H9 (cell line): ENCODE measurements at places on chromosomes 16 and 17.

DNA sequence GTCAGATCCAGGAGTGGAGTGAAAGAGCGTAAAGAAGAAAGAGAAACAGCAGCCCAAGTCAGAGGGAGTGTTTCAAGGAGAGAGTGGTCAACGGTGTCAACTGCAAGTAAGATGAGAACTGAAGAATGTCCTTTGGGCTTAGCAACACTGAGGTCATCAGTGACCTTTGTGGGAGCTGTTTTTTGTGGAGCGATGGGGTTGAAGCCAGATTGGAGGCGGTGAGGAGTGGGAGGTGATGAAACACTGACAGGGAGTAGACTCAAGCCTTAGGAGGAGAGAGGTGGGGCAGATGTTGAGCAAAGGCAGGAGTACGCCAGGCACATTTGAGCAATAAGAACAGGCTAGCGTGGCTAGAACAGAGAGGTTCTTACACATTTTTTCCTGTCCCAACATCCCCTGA is 103.7 kb upstream of the GNAO1 start:
- no peak for DNase-seq

- DNase-seq, result no peak
Measured at GRCh38 chr16:81273223-81273950, 34.9 kb downstream of the BCO1 start.

GRCh38 chr16:63925221-63925620 is 1196.6 kb downstream of the CDH11 start:
- DNase-seq, result no peak

DNA sequence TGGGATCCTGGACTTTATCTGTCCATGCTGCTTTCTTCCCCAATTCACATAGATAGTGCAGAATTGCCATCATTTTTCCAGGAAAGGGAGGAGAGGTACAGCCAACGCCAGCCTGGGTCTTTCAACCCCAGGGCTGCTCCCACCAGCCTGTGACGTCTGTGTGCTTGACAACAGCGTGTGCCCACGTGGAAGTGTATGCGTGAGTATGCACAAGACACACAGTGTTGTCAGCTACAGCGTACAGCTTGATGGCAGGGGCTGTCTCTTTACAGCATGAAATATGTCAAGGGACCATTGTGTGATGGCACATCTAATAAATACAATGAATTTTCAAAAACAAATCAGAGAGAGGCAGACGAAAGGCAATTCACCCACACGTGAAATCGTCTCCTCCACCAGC is 62.3 kb downstream of the GSG1L start:
- DNase-seq, result no peak

DNA sequence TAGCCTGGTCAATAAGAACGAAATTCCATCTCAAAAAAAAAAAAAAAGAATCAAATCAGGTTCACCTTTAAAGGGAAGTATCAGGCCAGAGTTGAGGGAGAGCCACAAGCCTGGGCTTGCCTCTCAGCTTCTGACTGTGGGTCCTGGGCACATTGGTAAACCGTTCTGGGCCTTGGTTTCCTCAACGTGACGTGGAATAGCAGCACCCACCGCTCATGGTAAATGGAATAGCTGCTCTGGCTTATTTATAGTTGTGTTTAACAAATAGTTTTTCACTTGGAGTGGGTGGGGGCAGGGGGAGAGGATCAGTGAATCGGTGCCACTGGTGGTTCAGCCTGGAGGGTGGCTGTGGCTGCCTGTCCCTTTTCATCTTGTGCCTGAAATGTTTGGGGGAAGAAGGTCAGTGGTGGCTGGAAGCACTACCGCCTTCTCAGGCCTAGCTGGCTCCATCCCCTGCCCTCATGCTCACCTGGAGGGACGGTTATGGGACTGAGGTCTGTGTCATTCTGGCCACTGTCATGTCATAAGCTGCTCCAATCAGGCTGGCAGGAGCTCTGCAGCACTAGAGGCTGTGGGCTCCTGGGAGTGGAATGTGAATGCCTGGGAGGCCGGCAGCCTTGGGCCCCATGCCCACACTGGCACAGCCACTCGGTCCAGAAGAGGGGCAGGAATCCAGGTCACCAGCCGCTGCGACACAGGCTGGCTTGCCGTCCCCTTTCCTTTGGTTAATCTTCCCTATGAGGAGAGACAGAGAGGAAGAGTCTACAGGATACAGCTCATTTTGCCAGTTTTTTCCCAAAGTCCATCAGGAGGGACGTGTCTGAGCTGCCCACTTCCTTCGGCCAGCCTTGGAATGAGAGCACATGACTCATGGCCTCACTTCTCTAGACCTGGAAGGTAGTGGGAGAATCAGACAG is 27.0 kb downstream of the CCR7 start:
- no peak for DNase-seq

GRCh38 chr17:57615836-57616757 is 129.0 kb downstream of the CCDC182 start:
- no peak for DNase-seq
